AG09309 (cell line): ENCODE measurements at places on chromosomes 3 and 15.

DNA sequence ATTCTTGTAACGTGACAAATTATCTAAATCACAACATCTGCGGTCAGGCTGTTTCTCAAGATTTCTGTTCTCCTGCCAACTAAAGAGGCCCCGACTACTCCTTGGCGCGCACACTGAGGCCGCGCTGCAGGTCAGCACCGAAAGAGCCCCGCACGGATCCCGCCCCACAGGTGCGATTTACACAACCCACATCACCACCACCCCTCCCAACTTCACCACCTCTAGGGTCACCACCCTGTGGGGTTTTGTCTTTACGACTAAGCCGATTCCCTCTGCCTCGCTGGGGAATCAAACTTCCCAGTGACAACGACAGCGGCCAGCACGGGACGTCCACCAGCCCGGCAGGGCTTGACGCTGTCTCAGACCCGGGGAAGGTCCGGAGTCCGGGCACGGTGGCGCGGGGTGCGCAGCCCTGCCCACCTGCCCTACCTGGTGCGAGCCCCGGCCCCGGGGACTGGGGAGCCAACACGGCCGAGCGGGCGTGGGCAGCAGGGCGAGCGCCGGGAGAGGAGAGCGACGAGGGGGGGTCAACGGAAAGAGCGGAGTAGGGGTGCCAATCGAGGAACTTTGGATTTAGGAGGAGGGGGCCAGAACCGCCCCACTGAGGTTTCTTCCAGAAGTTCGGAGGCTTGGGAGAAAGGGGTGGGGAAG is 764 bp downstream of the UACA start:
- no peak for DNase-seq

GRCh38 chr3:184455991-184456390 is 76.1 kb downstream of the CHRD start:
- DNase-seq = no peak

GRCh38 chr3:36488077-36488789 is 107.9 kb downstream of the STAC start:
- no peak for DNase-seq

DNA sequence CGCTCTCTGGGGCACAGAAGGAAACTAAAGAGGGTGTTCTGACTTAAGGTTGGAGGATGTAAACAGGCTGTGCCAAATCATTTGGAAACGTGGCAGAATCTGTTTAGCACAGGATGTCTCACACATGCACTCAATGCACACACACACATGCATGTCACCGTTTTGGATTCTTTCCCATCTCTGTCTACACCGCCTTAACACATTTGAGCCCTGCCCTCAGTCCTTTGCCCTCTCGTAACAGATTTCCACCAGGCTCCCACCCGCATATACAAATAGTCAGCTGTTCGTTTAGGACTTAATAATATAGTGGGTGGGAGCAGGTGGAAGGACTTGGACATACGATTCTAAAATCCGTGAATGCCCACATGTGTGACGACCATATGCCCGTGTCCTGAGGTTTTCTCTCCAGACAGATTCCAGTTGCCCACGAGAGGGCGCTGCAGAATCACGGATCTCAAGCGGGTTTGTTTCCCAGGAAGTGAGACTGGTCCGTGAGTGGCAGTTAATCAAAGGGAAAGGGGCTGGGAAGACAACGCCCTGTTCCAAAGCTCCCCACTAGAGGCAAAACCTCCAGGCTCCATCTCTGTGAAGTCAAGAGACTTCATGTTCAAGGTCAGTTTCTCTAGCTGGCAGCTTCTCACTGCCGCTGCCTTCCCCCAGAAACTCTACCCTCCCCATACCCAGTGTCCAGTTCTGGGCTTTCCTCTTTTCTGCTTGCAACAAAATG is 44.5 kb downstream of the NOX5 start:
- DNase-seq = peak; percentile 35

GRCh38 chr3:173913974-173914421 is 516.5 kb downstream of the NLGN1 start:
- no peak for DNase-seq

DNA sequence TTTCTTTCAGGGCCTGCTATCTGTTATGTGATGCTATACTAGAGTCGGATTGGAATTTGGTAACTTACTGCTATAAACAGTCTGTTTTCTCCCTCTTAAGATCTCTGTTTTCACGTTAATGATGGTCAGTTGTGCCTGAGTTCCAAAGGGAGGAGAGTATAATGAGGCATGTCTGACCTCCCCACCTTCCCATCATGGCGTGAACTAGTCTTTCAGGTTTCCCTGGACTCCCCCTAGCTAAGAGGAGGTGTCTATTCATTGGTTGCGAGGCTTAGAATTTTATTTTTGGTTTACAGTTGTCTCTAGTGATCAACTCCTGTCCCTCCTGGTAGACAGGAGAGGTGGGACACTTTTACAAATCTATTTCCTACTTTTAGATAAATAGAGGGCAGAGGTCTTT is 27.8 kb upstream of the PXYLP1 start:
- no peak for DNase-seq

DNA sequence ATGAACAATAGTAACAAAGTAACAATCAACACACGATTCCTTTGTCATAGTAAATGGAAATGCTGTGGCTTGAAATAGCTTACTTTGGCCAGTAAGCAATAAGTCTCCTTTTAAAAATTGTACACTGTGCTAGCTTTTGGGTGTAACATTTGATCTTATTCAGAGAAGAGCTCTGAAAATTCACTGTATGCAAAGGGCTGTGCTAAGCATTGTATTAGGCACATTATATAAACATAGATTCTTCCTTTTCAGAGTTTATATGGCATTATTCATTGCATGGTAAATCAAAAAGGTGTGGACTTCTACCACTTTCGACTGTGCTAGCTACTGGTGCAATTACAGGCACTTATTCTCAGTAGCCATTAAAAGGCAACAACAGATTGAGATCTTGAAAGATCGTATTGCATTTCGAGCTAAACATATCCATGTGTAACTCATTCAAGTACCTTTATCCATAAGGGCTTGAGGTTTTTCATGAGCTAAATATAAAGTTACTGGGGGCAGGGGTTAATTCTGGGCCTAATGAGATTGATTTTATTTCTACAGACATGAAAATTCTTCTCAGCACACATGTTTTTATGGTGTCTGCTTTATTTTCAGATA is 246.8 kb downstream of the NR1D2 start:
- DNase-seq = no peak

GRCh38 chr15:90046911-90047392 is 45.8 kb downstream of the ZNF710 start:
- DNase-seq = no peak

DNA sequence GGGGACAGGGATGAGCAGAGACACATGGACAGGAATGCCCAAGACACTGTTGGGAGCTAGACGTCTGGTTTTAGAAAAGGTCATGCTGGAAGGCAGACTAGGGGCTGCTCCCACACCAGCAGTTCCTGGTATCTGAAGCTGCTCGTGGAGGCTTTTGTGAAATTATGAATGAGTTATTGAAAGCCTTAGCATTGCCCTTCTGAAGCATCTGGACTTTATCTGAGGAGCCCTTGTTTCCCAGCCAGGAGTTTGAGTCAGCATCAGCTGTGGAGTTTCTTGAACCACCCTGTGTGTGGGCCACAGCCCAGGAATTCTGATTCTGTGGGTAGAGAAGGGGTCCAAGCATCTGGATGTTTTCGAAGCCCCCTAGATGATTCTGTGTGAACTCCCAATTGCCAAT is 258.7 kb downstream of the SLCO3A1 start:
- DNase-seq = peak; percentile 20

DNA sequence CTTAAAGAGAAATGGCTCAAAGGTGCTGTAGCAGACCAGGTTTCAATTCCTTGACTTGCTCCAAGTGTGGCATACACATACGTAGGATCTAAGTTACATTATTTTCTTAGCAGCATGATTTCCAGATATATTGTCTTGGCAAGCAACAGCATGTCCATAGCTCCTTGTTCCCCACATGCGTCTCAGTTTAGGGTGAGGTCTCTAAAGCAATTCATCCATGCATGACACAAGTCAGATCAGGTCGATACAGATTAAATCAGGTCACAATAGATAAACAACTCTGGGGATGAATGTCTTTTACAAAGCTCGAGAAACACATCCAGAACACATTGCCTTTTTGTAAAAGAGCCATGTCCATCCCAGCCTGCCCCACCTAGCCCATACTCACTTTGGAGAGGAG is 108.9 kb upstream of the ABHD17C start:
- DNase-seq = no peak

DNA sequence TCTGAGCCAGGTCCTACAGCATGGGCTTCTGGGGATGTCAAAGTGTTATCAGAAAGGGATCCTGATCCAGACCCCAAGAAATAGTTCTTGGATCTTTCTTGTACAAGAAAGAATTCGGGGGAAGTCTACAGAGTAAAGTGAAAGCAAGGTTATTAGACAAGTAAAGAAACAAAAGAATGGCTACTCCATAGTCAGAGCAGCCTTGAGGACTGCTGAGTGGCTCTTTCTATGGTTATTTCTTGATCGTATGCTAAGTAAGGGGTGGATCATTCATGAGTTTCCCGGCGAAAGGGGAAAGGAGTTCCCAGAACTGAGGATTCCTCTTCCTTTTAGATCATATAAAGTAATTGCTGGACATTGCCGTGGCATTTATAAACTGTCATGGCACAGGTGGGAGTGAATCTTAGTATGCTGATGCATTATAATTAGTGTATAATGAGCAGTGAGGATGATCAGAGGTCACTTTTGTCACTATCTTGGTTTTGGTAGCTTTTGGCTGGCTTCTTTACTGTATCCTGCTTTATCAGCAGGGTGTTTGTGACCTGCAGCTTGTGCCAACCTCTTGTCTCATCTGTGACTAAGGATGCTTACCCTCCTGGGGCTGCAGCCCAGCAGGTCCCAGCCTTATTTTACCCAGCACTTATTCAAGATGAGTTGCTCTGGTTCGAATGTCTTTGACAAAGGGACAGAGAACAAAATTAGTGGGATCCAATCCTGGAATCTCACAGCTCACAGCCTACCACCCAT is 41.0 kb downstream of the CRYGS start:
- DNase-seq = no peak

GRCh38 chr3:175489406-175489805 is 630.3 kb downstream of the NAALADL2 start:
- no peak for DNase-seq

GRCh38 chr3:43288850-43289249 is 2.5 kb downstream of the SNRK start:
- no peak for DNase-seq

DNA sequence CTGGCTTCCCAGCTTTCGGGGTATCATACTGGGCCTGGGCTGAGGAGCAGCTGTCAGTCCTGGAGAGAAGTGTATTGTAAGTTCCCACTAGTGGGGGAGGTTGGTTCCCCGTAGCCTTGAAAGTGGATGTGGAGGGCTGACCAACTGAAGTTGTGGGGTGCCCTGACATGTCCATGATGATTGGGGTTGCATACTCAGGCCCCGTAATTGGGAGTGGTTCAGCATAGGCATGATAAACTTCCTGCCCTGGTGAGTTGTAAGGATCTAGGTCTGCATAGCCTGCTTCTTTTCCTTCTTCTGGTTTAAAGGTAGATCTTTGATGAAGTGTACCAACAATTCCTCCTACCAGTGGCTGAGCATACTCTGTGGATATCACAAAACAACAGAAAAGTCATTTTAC is 36.3 kb downstream of the ST3GAL6 start:
- DNase-seq = no peak

GRCh38 chr3:68919000-68919399 is 13.3 kb downstream of the TAFA4 start:
- DNase-seq = no peak

GRCh38 chr15:86608461-86609205 is 529.0 kb downstream of the AGBL1 start:
- no peak for DNase-seq

DNA sequence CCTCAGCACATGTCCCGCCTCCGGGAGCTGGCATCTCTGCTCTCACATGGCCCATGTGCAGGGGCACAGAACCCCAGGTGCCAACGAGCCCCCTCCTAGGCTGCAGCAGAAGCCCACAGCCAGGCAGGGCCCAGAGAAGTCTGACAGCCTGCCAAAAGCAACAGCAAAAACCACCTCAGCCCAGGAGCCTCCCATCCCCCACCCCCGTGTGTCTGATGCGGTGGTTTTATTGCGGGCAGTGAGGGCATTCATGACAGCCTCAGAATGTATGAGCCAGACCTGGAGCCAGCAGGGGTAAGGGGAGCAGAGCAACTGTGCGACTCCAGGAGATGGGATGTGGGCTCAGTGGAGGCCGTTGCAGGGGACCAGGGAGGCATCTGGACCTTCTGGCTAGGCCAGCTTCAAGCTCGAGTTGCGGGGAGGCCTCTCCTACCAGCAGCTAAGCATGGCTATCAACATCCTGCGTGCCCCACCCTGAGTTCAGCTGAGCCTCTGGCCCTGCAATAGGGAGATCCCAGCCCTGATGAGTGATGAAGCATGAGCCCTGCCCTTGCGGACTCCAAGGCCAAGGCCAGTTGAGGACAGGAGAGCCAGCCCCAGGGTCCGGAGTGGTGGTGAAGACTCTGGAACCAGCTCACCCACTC is 52.5 kb downstream of the CYP11A1 start:
- no peak for DNase-seq

DNA sequence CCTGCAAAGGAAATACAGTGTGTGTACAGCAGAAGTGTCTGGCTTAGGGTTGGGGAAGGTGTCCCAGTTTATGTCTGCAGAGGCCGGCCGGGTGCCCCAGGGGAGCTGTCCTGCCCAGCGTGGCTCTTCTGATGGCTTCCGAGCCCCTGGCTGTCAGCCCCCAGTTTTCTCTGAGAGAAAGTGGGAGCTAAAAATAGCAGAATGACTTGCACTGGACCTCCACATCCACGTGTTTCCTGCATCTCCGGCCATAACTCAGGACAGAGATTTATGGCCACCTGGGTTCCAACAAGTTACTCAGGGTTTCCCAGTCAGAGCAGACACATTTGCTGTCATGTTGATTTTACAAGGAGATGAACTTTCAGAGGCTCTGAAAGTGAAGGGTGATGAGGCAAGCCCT is 192.0 kb downstream of the ATP10A start:
- no peak for DNase-seq

- DNase-seq = no peak
Measured at GRCh38 chr15:75828429-75828828, 14.8 kb upstream of the UBE2Q2 start.

- DNase-seq = no peak
Measured at GRCh38 chr3:37955918-37956707, 34.5 kb upstream of the VILL start.

GRCh38 chr3:178201714-178202113 is 334.5 kb upstream of the KCNMB2 start:
- DNase-seq = no peak

- no peak for DNase-seq
Measured at GRCh38 chr3:10941972-10942371, 50.6 kb upstream of the SLC6A1 start.

GRCh38 chr15:80614711-80615360 is 80.3 kb upstream of the ABHD17C start:
- DNase-seq = no peak

DNA sequence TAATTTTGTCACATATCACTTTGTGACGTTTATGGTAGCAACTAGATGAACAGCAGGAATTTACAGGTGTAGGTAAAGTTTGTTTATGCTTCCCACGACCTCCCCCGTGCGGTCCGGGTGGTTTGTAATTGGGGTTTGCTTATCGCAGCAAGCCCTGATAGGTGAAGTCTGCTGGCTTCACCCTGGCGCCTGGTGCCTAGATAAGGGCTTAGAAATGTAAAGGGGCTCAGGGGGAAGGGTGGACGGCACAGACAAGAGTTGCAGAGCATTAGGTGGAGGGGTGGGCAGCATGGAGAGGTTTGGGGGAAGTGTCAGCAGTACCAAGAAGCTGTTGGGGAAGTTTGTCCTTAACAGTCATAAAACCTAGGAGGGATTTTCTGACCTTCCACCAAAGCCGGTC is 108.1 kb upstream of the RNF7 start:
- DNase-seq = no peak
